ENCODE measurements at places on chromosomes 7 and 10.

DNA sequence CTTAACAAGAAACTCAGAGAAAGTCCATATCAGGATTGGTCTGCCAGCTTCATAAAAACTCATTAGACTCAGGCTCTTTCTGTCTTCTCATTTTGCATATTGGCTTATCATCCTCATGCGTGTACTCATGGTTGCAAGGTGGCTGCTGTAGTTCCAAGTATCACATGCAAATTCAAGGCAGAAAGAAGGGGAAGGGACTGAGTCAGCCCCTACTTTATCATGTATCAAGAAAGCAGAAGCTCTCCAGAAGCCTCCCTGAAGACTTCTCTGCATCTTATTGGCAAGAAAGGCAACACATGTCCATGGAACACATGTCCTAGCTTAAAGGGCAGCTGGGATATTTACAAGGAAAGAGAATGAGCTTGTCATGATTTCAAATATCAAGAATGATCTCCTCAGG lies 19.4 kb upstream of the EZH2 start:
- no peak for DNase-seq

DNA sequence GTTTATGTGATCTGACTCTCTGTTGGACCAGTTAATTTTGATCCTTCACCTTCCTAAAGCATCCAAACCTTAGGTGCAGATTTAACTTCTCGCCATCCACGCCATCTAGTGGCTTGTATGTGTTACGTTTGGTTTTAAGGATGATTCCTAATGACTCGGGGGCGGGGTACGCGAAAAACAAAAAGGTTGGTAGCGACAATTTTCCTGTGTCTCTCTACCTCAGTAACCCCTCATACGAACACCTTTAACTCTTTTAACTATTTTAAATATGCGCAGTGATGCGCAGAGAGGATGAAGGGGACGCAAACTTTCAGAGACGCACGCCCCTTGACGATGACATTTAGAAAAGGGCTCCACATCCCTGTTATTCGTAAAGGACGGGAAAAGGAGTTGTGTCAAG lies 714 bp upstream of the KCND2 start:
- no peak for DNase-seq

- DNase-seq = no peak
Observed at GRCh38 chr10:3006093-3006492, 61.3 kb upstream of the PFKP start.

GRCh38 chr7:157644946-157645345 lies 308.1 kb downstream of the DNAJB6 start:
- no peak for DNase-seq

- no peak for DNase-seq
Observed at GRCh38 chr10:31157123-31158010, 125.7 kb upstream of the ZNF438 start.

DNA sequence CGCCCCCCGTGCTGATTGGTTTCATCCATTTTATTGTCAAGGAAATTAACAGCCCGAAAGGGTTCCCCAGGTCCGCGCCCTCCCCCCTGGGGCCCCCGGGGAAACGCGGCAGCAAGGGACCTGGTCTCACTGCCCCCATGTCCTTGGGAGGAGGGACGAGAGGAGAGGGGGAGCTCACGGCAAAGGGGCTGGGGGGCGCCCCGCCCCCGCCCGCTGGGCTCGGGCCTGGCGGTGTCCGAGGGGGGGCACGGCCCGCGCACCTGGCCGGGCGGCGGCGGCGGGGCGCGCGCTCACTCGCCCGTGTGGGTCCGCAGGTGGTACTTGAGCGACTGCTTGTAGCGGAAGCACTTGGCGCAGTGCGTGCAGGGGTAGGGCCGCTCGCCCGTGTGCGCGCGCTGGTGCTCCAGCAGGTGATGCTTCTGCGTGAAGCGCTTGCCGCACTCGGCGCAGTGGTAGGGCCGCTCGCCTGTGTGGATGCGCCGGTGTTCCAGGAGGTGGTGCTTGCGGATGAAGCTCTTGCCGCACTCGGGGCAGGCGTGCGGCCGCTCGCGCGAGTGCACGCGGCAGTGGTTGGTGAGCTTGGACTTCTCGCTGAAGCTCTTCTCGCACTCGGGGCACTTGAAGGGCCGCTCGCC lies 29.3 kb downstream of the ZNF777 start:
- no peak for DNase-seq

GRCh38 chr10:3785851-3786271 lies 852 bp upstream of the KLF6 start:
- DNase-seq = no peak

DNA sequence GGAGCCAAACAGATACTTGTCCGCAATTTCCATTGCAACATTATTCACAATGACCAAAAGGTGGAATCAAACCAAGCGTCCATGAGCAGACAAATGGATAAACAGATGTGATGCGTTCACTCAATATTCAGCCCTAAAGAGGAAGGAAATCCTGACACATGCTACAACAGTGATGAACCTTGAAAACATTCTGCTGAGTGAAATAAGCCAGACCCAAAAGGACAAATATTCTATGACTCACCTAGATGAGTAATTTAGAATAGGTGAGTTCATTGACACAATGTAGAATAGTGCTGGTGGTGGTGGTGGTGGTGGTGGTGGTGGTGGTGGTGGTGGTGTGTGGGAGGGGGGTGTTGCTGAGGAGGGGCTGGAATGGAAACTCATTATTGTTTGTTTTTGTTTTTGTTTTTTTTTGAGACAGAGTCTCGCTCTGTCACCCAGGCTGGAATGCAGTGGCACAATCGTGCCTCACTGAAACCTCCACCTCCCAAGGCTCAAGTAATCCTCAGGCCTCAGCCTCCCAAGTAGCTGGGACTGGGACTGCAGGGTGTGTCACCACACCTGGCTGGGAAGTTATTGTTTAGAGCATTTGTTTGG lies 28.6 kb downstream of the SMKR1 start:
- no peak for DNase-seq

GRCh38 chr7:891805-892204 lies 15.5 kb downstream of the GET4 start:
- no peak for DNase-seq

GRCh38 chr10:50517626-50518025 lies 106.1 kb downstream of the SGMS1 start:
- DNase-seq = no peak

- DNase-seq = no peak
Observed at GRCh38 chr10:103983367-103983911, 16.5 kb downstream of the SLK start.

DNA sequence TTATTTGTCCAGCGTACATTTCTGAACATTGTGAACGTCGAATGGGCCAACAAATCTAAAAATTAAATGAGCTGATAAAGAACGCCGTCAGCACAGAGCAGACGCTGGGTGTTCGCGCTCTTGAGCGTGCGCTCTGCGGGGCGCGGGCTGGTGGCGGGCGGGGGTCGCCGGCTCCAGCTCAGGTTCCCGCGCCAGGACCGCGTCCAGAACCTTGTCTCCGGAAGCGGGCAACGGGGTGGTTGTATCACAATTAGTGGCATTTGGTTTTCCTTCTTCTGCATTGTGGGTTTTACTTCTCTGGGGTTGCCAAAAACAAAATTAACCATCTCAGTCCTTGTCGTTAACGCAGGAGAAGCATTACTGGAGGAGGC lies 2.4 kb downstream of the CYP2E1 start:
- DNase-seq = no peak

- DNase-seq = no peak
Observed at GRCh38 chr7:5183899-5184298, 6.1 kb upstream of the WIPI2 start.

DNA sequence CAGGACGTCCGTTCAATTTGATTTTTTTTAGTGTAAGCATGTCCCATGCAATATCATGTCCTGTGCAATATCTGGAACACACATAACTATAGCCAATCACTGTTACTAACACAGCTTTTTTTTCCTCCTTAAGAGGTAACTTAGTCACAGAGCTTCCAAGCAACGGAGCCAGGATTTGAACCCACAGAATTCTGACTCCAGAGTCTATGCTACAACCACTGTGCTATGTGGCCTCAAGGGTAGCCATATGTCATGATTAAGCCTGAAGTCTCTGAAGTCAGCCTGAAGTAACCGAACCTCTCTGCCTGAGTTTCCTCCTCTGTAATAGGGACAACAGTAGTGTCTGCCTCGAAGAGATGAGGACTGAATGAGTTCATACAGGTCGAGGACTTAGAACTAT lies 42.2 kb upstream of the TCF7L2 start:
- DNase-seq = no peak

- DNase-seq = no peak
Observed at GRCh38 chr7:28520074-28521015, 108.0 kb downstream of the CREB5 start.

DNA sequence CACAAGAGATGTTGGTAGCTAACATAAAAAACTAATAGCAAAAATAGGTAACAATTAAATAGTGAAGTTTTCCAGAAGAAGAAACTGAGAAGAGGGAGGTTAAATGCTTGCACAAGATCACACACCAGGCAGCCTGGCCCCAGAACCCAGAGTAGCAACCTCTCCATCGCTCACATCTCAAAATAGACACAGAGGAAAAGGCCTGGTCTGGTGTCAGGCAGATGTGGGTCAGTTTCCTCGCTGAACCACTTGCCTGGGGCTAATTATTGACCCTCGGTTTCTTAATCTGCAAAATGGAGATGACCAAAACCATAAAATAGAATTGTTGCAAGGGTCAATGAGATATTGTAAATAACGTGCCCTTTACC lies 44.5 kb upstream of the STK17A start:
- no peak for DNase-seq

GRCh38 chr10:103273041-103273441 lies 3.9 kb upstream of the INA start:
- no peak for DNase-seq

DNA sequence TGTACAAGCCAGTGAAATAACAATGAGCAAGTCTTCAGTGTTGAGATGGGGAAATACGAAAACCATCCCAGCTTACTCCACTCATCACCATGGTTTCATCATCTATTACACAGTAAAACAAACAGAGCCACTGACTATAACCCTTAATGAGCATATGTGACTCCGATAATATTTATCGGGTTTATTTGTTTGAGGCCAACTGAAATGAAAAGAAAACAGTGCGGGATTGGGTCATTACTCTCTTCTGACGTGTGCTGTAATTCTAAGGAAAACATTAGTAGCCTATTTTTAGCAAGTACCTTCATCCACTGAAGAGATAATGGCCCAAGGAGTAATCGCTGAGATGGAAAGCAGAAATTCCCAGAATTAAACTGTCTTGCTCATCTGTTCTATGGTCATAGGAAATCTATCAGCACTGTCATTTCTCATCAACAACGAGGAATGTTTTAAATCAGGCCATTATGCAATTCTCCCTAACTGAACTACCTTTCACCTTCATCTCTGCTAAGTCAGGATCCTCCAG lies 716.5 kb downstream of the INHBA start:
- no peak for DNase-seq

DNA sequence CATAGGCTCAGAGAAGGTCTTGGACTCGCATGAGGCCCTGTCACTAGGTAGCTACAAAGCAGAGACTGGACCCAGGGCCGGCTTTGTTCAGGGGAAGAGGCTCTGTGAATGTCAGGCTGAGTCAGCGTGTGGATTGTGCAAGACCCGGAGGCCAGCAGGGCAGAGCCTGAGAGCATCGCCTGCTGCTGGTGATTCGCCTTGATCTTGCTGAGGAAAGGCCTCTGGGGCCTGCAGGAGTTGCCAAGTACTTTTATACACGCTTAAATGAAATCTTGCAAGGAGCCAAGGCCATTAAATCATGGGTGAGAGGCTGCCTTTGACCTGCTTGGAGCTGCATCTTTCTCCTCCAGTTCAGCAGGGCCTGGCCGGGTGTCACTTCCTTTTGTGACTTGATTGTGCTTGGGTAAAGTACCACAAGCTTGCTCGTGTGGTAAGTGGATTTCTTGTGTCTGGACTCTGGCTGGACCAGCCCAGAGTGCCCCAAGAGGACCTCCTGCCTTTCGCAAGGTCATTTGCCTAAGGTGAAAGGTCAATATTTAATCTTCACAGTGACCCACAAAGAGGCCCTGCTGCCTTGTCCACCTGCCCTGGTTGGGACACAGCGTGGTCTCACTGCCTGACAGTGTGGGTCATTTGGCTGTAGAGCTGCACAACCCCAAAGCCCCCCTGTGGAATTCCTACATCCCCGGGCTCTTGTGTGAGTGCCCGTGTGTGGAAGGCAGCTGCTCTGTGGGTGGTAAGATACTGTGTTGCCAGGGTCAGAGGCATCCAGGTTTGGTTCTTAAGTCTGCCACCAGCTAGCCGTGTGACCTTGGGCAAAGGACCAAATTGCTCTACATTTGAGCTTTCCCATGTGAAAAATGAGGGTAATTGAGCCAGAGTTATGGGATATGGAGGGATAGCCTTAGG lies 38.6 kb upstream of the SH2D4B start:
- no peak for DNase-seq

GRCh38 chr10:58384095-58384494 lies 1.1 kb upstream of the TFAM start:
- DNase-seq = no peak

DNA sequence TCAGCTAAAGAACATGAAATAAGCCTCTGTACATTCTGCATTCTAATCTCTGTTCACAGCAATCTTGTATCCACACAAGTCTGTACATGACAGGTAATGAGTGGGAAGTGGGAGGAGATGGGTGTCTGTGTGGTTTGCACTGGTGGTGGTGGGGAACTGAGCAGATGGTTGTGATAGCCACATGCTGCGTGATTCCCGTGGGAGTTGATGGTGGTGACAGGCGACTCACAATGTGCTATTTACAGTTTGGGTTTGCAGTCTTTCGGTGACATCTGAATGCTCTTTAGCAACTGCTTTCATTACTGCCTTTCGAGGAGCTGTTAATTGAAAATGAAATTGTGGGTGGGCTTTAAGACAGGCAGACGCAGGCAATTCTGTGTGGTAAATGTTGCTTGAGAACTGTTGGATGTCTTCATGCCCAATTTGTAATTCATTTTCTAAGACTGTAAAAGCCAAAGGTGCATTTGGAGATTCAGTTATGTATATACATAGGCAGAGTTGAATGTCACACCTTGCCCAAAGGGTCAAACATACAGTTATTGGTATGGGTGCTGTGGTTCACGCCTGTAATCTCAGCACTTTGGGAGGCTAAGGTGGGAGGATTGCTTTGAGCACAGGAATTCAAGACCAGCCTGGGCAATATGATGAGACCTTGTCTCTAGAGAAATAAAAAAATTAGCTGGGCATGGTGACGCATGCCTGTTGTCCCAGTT lies 308.2 kb downstream of the AUTS2 start:
- DNase-seq = no peak

DNA sequence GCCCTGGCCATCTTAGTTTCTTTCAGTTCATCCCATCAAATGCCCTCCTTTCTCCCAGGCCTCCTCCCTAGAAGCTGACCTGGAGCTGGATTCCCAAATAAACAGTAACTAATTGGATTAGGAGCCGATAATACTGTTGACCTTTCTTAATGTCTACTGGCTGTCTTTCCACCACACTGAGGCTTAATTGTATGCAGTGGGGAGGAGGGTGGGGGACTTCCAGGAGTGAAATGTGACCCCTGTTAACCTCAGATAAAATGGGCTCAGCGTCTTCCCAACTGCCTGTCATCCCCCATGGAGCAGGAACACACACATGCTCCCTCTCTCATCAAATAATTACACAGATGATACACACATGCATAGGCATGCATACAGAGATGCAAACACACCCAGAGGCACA lies 53.7 kb upstream of the LBX1 start:
- no peak for DNase-seq

DNA sequence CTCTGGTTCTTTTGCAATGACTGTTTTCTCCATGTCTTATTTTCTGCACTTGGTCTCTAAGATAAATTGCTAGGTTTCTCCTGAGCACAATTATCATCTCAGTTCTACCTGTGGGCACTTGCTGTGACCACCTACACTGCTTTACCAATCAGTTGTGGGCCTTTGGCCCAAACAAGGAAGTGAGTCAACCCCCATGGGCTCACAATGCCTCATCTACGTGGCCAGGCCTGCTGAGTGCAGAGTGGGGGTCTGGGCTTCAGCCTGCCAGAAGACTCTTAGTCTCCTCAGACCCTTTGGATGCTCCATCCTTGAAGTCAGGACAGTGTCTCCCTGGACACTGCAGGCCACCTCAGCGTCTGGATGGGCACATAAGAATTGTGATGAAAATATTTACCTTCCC lies 20.3 kb downstream of the SCART1 start:
- DNase-seq = no peak

Measured in stimulated activated CD8-positive, alpha-beta memory T cell treated with anti-CD3 and anti-CD28 coated beads, Interleukin-4, amount 100 ng/mL, for 1 hour (primary cell).